Left kidney (tissue), 8 donors: ENCODE measurements at places on chromosomes 13 and 19. TPM values are rescaled to one million over a fixed set of nuclear protein-coding genes. Genes with fewer than 3 reads are reported as not detected.

Gene MYH14
- polyA plus RNA-seq = 22.9 TPM

- no peak for DNase-seq
These were observed 117.4 kb downstream of the TNFRSF19 start for GRCh38 chr13:23687614-23688013.

- no peak for DNase-seq
These were observed 4.4 kb downstream of the GAS6 start for GRCh38 chr13:113859311-113860050.

Gene SIAH3
- polyA plus RNA-seq = 1.2 TPM

GRCh38 chr19:19847781-19848180 is 17.9 kb upstream of the ZNF253 start:
- DNase-seq = no peak

DNA sequence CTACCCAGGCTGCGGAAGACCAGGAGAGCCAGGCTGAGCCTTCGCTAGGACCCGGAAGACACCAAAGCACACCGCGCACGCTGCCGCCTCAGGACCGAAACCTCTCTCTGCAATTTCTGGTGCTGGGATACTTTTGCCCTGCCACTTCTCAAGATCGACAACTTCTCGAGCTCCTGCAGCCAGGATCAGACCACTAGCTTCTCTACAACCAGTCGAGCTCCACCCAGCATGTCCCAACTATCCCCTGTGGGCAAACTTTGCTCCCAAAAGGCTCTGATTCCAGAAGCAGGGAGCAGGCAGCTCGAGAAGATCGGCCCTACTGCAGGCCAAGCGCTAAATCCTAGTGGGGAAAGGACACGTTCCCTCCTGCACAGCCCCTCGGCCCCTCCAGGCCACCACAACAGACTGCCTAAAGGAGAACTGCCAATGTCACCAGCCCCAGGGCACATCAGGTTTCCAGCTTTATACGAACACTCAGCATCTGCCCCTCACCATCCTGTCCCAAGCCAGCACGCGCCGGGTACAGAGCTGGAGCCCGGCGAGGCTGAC is 979 bp downstream of the AKAP8 start:
- DNase-seq = peak; percentile 34

GRCh38 chr13:110227864-110228643 is 78.9 kb downstream of the COL4A1 start:
- no peak for DNase-seq

Gene ZNF175
- 22.3 TPM for polyA plus RNA-seq

DNA sequence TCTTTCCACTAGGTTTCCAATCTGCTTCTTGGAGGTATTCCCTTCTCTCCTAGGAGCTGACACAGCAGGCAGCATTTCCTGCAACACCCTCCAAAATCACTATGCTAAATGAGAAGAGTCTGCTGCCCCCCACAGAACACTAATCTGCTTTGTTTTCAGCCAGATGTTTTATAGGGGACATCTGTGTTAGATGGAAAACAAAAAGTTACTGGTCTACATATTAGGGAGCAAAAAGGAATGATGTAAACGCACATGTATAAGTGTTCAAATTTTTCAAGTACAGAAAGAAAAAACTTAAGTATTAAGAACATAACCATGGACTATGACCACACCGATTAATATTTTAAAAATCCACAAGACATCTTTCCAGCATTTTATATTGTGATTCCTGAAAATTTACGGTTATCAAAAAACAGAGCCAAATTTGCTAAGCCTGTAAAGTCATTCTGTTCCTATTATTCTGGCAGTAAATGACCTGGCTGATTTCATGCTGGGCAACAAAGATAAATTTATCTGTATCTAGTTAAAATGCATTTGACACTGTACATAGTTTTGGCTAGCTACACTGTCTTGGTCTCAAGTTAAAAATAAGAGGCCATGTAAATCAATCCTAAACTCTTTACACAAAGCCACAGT is 63.3 kb downstream of the DCLK1 start:
- DNase-seq = no peak

DNA sequence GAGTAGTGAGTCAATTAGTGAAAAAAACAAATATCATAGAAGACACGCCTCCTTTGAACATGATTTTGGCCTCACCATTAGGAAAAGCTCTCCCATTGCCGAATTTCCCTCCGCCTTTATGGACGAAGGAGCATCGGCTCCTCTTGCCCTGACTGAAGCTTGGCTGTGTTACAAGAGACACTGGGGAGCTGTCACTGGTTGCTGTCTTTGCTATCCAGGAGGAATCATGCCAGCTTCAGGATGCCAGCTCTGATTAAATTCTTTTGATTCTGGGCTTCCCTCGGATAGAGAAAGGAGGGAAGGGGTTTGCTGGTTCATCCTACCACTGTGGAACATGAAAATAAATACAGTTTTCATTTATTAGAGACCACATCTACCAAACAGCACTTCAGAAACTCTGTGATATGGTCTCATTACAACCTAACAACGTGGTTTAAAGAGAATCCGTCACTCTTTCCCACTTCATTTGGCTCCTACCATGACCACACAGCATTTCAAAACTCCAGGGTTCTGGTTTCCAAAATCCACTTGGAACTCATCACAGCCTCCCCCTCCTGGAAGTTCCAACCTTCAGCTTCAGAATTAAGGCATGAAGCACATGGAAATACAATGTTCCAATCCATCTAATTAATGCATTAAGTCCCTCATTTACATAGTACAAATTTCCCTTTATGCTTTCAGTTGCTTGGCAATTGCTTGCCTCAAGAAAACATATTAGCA is 446.0 kb downstream of the EFNB2 start:
- no peak for DNase-seq

Gene GATAD2A
- polyA plus RNA-seq = 43.1 TPM

DNA sequence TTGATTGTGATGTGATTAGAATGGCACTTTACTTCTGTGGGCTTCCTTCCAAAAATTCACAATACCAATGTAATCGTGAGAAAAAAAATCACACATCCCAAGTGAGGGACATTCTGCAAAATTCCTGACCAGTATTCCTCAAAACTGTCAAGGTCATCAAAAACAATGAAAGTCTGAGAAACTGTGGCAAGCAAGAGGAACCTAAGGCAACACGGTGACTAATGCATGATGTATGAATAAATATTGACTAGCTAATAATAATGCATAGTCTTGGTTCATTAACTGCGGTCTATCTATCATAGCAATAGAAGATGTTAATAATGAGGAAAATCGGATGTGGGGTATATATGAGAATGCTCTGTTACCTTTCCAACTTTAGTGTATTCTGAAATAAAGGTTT is 159.0 kb downstream of the RFC3 start:
- no peak for DNase-seq

GRCh38 chr13:101127741-101128353 is 288.5 kb downstream of the NALCN start:
- peak; percentile 65 for DNase-seq

DNA sequence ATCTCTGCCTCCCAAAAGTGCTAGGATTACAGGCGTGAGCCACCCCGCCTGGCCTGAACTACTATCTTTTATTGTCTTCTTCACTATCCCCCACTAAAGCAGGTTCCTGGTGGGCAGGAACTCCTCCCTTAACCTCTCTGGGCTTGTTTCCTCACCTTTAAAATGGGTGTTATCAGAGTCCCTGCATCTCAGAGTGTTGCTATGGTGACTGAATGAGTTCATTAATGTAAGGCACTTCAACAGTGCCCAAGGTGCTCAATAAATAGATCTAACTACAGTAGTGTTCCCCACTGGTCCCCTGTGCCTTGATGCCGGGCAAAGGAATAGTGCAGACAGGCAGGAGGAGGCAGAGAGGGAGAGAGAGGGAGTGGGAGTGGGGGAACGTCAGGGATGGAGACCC is 20.5 kb downstream of the CCDC97 start:
- DNase-seq = no peak

DNA sequence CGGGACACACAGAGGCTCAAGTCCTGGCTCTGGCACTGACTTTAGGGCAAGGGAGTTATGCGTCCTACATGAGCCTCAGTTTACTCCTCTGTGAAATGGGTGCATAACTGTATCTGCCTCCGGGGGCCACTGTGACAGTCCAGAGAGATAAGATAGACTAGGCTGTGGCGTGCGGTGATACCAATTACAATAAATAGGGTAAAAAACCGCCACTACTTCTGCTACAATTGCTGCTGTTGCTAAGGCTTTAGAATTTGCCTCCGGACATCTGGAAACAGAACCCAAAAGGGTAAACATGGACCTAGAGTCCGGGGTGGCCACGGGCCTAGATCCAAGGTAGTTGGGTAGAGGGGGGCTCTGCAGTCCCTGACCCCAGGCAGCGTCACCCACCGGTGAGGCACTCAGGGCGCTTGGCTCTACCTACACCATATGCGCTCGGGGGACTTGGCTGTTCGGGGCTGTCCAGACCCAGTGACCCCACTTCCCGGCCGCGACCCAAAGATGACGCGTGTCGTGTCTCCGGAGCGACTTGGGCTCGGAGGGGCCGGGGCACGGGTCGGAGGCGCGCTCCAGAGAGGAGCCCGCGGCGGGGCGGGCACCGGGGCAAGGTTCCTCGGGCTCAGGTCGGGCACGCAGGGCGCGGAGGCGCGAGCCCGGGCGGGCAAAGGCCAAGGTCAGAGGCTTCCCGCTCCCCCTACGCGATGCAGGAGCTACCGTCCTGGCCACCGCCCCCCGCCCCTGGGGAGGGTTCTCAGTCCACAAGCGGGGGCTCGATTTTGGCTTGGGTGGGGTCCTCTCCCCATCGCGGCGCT is 1.1 kb downstream of the INSR start:
- no peak for DNase-seq

GRCh38 chr13:104571161-104571892 is 1505.1 kb upstream of the SLC10A2 start:
- peak; percentile 85 for DNase-seq

DNA sequence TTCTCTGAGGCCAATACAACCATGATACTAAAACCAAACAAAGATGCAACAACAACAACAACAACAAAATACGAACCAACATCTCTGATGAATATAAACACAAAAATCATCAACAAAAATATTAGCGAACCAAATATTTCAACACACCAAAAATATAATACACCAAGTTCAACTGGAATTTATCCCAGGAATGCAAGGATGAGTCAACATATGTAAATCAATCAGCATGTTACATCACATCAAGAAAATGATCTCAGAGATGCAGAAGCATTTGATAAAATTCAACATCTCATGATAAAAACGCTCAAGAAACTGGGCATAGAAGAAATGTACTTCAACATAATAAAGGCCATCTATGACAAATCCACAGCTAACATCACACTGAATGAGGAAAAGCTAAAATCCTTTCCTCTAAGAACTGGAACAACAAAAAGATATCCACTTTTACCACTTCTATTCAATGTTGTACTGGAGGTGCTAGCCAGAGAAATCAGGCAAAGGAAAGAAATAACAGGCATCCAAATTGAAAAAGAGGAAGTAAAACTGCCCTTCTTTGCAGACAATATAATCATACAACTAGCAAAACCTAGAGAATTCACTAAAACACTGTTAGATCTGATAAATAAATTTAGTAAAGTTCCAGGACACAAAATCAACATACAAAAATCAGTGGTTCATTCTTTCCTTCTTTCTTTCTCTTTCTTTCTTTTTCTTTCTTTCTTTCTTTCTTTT is 2448.7 kb upstream of the PCDH20 start:
- DNase-seq = no peak

Gene POSTN
- polyA plus RNA-seq = 330 TPM

DNA sequence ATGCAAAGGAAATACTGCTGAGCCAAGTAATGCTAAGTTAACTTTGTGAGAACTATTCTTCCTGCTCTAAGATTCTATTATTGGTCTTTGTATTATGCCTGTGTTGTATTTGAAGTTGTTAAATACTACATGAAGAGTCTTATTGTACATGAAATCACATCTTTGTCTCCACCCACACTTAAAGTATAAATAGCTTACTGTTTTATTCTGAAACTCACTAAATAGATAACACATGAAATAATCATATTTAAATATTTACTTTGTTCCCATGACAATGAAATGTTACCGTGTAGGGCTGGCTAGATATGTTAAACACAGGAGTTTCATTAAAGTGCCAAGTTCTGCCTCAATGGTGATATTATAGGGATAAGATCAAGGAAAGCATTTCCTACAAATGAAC is 562.1 kb upstream of the ATXN8OS start:
- DNase-seq = no peak

GRCh38 chr19:39413272-39413910 is 922 bp downstream of the PLEKHG2 start:
- peak; percentile 78 for DNase-seq

DNA sequence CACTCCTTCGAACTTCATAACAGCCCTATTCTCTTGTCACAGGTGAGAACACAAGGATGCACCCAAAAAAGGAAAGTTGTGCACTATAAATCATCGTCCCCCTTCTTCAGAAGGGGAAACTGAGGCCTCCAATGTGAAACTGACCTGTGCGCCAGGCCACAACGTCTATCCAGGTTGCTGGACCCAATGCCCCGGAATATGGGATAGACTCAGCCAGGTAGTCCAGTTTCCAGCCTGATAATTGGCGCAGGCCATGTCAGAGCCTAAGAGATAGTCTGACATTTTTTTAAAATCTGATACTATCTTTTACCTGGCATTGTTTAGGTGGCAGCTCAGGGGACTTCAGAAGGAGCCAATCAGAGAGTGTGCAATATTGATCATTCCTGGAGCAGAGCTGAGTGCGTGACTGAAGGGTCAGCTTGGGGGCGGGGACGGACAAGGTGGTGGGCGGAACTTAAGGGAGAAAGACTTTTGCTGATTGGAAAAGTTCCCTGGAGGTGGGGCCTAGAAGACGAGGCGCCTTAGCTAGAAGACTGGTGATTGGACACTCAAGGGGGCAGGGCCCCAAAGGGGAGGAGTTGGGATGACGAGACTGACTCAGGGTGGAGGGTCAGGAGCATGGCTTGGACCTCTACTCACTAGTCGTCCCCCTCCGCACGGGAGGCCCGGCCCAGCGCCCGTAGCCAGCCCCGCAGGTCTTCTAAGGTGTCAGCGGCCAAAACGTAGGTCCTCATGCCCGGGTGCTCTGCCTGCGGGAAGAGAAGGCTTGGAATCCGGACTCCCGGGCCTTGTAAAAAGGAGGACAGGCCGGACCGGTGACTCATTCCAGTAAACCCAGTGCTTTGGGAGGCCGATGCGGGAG is 8.5 kb downstream of the PLEKHA4 start:
- no peak for DNase-seq

GRCh38 chr19:18073197-18073596 is 13.5 kb downstream of the IL12RB1 start:
- no peak for DNase-seq

DNA sequence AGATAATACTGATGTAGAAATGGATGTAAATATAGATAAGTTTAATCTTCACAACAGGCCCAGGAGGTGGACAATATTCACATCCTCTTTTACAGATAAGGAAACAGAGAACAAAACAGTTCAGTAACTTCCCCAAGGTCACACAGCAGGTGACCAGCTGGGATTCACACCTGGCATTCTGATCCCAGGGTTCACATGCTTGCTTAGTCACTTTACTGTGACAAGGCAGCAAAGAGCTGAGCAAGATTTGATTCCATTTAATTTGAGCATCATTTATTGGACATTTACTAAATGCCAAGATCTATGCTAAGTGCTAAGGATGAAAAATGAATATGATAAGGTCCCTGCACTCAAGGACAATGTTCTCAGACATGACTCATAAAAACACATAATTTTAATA is 94.1 kb upstream of the STARD13 start:
- no peak for DNase-seq

GRCh38 chr19:34979819-34980640 is 16.0 kb upstream of the ZNF792 start:
- no peak for DNase-seq
